ENCODE measurements at places on chromosomes 7 and 10.
A peak's percentile ranks its signal among the peaks of the same experiment; 100 is the strongest.

- no peak for DNase-seq
These were observed 403.9 kb upstream of the CELF2 start for GRCh38 chr10:10613656-10614244.

DNA sequence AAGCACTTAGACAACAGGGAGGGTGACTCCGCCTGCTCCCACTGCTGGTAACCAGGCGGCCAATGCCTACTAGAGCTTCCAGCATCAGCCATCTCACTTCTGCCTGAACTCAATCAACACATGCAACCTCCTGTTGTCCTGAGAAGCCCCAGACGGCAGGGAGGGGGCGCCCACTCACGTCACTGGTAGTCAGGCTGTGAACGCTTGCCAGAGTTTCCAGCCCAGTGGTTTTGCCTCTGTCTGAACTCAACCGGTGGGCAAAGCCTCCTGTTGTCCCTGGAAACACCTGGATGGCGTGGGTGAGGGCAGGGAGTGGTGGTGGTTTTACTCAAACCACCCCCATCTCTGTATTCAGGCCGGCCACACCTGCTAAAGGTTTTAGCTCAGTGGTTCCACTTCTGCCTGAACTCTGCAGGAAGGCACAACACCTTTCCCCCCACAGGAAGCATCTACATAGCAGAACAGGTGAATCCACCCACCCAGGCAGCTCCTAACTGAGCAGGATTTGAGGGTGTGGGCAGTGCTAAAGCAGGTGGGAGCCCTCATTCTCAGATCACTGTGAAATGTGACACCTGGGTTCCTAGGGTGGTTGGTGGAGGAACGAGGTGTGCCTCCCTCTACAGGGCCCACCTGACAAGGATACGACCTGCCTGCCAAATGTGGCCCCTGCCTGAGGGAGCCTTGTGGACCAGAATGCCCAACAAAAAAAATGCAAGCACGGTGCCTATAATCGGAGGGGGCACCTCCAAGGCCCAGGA is 563.0 kb upstream of the SEMA3D start:
- no peak for DNase-seq

- no peak for DNase-seq
These were observed 8.2 kb upstream of the NDUFB2 start for GRCh38 chr7:140688341-140688740.

DNA sequence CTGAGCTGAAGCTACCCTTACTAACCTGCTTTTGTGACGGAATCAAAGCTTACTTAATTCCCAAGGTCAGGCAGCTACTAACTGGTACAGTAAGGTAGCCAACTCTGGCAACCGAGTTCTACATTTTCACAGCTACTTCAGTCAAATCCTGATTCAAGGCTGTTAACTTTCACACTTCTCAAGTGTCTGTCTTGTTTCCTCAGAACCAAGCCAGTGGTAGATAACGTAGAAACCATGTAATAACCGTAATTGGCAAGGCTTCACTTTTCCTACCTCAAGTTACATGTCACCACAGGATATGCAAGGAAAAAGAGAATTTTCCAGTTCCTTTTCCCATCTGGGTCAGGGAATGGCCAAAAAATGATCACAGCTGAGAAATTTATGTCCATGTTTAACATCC is 746.7 kb downstream of the NRG3 start:
- DNase-seq = no peak

DNA sequence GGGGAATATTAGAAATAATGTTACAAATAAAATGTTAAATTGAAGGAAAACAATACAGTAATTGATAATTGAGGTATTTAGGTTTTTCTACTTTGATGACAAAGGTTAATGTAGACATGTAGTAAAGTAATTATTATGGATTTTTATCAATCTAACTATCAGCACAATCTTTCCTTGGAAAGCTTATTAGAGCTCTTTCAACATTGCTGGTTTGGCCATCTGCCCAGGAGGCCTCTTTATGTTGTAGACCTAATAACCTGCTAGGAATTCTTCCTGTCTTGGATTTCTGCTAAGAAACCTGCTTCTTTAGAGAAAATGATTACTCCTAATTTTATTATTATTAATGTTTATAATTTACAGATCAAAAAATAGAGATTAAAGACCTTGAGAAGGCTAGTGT is 78.9 kb downstream of the CHRM2 start:
- DNase-seq = no peak

- DNase-seq = peak; percentile 68
These were observed 68.3 kb upstream of the AMPH start for GRCh38 chr7:38699471-38699870.

- DNase-seq = no peak
These were observed 160.6 kb upstream of the ADO start for GRCh38 chr10:62643606-62644587.

GRCh38 chr10:86511027-86511865 is 10.3 kb downstream of the WAPL start:
- no peak for DNase-seq

DNA sequence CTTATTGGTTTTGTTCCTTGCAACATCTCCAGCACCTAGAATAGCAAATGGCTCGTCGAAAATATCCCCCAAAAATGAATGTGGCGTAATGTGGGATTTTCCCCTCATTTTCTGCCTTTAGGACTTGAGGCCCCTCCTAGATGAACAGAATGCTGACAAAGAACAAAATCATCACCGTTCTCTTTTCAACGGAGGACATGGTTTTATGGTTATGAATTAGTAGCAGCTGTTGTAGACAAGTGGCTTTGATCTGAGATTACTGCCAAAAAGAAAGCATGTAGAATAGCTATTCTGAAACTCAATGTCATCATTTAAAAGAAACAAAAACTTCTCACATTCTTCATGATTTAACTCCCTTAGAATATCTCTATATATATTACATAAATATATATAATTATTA is 17.2 kb upstream of the CALN1 start:
- DNase-seq = no peak

DNA sequence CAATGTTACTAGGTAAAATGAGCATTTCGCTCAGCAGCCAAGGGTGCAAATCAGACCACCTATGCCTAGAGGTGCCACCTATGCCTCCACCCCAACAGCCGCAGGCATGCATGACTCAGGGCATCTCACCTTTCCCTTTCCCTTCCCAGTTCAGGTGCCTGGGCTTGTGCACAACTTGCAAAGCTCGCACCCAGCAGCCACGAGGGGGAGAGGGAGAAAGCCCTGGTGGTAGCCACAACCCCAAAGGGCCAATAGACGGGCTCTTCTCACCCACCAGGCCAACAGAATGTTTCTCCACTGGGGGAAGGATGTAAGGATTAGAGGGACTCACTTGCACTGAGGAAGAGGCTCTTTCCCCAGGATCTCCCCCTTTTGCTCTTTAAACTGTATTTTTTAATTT is 462.3 kb upstream of the PCDH15 start:
- DNase-seq = no peak

DNA sequence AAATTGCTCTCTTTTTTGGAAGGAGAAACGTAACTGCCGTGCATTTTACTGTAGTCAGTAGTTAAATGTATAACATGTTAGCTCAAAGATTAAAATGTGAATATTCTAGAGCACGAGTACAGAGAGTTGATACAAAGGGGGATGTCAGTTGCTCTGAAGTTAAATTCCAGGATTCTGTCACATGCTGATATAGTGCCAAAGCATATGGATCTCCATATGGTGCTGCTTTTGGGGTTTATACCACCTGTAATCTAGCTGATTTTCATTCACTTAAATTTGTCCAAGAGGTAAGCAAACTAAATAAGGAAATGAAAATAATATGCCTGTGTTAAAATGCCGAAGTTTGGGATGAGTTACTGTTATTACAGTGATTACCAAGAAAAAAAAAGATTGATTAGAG is 298.6 kb downstream of the EXOC4 start:
- DNase-seq = no peak

DNA sequence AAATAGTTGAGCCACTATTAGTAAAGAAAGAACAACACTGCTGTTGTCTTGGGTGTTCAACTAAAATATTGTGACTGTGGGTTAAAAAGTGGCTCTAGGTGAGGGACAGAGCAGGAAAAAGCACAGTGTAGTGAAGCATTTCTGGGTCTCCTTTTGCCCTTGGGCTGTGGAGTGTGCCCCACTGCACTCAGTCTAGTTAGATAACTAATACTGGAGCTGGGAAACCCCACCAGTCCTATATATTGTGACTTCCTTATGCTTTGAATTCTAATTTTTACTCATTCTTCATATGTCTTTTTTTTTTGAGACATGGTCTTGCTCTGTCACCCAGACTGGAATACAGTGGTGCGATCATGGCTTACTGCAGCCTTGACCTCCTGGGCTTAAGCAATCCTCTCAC is 195.1 kb downstream of the EXOC4 start:
- DNase-seq = no peak

GRCh38 chr7:142001163-142001874 is 5.6 kb downstream of the MGAM start:
- no peak for DNase-seq

GRCh38 chr10:69224862-69225657 is 4.9 kb downstream of the HKDC1 start:
- peak; percentile 36 for DNase-seq

DNA sequence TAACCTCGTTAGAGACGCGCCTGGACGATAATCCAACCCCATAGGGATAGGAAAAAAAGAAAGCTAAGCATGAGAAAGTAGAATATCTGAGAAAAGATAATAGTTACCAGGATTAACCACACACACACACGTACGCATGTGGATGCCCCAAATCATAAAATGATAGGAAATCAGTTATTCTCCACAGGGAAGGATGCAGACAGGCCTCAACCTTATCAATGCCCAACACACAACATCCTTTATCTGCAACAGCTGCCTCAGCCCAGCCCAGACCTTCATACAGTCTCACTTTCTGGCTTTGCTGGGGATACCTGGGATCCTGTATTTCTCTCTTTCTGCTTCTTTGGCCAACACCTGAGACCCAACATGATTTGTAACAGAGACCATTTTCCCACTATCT is 123.0 kb downstream of the NOC3L start:
- DNase-seq = no peak

DNA sequence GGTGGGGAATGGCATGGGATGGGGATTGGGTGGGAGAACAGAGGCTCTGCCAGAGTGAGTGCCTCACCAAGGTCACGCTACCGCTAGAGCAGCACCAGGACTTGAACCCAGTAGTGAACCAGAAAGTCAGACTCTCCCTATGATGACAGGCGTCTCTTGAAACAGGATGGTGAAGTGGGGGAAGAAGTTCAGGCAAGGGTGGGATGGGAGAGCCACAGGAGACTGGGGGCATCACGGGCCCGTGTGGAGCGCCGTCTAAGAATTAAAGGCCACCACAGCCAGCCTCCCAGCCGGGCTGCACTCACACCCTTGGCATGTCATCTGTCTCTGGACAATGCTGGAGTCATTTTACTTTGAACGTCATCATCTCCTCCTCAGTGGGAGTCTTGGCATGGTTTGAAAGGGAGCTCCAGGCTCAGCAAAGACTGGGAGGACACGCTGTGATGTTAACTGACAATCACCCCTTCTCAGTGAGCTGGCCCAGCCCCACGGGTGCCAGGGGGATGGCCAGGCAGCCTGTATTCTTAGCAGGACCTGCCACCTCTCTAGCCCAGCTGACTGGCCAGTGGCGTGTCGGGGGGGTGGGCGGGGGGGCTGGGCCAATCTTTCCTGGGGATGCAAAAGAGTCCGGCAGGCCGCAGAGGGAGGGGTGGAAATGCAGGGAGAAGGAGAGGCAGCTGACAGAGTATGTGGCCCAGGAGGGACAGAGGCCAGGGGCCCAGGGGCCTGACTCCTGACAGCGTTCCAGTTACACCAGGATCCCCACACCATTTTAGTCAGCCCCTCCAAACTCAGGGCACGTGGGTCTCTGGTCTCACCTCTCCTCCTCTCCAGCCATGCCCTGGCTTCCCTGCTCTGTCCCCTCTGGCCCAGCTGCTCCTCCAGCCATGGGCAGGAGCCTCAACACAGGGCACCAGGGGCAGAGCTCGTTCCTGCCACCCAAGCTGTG is 96.2 kb downstream of the VOPP1 start:
- peak; percentile 29 for DNase-seq

- DNase-seq = no peak
These were observed 90.1 kb upstream of the ATP6V0A4 start for GRCh38 chr7:138887872-138888656.

DNA sequence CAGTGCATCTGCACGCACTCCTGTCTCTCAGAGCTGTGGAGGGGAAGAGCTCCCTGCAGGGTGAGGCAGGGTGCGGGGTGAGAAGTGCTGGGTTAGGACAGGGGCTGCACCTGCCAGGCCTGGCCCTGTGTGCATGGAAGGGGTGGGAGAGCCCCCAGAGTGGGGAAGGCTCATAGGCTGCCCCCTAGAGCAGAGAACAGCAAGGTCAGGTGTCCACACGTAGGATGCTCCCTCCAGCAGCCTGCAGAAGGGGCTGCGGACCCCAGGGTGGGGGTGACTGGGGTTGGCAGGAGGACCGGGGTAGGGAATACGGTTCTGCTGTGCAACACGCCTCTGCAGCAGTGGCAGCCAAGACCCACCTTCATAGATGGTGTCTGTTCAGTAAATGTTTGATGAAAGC is 208.6 kb downstream of the PTPRN2 start:
- DNase-seq = no peak

- DNase-seq = no peak
These were observed 12.6 kb upstream of the ICA1 start for GRCh38 chr7:8274589-8274988.

DNA sequence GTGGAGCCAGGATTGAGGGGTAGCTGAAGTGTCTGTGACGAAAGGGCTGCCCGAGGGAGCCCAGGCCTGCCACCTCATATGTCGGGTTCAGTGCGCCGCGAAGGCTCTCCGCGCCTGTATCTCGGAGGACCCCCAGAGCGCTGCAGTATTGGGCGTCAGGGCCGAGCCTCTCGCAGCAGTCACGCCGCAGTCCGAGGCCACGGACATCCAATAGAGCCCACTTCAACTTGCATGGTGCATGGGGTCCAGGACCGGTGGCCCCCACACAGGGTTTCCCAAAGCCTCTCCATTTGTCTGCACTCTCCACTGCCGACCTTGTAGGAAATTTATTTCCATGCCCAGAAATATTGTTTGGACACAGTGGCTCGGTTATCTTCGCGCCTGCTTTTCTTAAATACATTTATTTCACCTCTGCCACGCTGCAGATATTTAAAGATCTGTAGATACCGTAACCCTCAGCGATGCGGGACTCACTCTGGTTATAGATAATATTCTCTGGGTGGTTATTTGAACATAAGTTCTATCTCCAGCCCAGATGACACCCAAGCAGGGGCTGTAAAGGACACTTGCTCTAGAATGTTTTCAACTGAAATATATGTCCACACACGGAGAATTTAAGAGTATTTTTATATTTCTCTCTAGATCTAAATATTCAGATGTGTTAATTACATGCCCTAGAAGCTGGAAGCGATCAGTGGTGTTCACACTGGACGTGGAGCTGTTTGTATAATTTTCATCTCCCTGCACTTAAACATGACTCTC is 5.1 kb upstream of the ZNF503 start:
- DNase-seq = no peak

- no peak for DNase-seq
These were observed 14.2 kb downstream of the DOCK1 start for GRCh38 chr10:126919426-126919825.

- no peak for DNase-seq
These were observed 19.6 kb upstream of the CTTNBP2 start for GRCh38 chr7:117892821-117893220.
